Left ventricle myocardium inferior (tissue), 1 donor: ENCODE measurements at places on chromosomes 6 and 20.
A peak's percentile ranks its signal among the peaks of the same experiment; 100 is the strongest.

DNA sequence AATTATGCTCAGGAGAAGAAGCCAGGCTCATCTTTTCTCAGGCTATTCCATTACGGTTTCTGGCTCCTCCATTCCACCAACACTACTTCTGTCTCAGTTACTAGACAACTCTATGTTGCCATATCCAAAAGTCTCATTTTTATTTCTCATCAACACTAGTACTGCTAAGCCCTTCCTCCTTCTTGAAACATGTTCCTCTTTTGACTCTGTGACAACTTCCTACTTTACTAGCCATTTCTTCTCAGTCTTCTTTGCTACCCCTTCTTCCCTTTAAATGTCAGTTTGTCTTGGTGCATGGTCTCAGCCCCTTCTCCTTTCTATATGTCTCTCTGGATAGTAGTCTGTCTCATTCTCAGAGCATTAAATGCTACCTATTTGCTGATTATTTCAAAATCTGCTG, 7.1 kb upstream of the ADGRG6 start:
- DNase-seq, result no peak

- no peak for DNase-seq
Measured at GRCh38 chr6:100987556-100987955, 106.4 kb upstream of the ASCC3 start.

GRCh38 chr6:32174416-32174815, 1.5 kb downstream of the AGPAT1 start:
- no peak for DNase-seq

GRCh38 chr6:44851176-44851575, 463.7 kb downstream of the CDC5L start:
- no peak for DNase-seq

GRCh38 chr6:160227769-160228161, 30.9 kb downstream of the SLC22A2 start:
- no peak for DNase-seq

GRCh38 chr6:158512809-158513208, 47.1 kb upstream of the TMEM181 start:
- DNase-seq, result no peak

- DNase-seq, result no peak
Measured at GRCh38 chr6:135616655-135617054, 119.1 kb upstream of the AHI1 start.

DNA sequence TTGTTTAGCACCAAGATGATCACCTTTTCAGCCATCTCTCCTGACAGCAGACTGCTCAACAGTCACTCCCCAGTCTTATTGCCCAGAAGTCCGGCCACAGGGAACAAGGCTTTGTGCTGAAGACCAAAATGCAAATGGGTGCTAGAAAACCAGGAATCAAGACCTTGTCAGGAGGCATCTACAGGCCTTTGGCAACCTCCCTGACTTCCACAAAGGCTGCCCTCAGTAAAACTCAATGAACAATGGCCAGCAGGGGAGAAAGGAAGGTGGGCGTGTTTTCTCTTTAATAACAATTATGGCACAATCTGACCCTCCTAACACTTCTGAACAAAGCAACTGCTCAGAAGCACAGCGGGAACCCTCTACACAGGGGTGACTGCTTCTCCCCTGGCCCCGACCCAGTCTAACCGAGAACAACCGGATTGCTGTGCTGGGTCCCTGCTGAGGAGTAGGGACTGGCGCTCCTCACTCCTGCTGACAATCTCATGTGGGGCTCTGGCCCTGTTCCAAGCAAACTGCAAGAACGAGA, 41.6 kb downstream of the PLCG1 start:
- DNase-seq, result peak; percentile 54

DNA sequence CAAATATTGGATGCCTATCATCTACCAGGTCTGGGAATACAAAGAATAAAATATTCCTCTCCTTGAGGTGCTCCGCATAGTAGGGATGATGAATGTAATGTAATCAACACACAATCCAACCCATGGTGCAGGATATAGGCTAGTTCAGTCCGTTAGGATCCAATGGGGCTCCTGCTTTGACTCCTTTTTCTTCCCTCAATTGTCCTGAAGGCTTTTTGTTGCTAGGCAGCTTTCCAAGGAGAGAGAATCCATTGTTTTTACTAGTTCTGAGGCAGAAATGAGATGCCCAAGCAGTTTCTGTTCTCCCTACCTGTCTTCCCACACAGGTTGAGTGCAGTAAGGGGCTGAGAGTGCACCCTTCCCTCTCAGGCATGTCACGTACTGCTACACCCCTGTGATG, 12.1 kb downstream of the WRNIP1 start:
- DNase-seq, result no peak

DNA sequence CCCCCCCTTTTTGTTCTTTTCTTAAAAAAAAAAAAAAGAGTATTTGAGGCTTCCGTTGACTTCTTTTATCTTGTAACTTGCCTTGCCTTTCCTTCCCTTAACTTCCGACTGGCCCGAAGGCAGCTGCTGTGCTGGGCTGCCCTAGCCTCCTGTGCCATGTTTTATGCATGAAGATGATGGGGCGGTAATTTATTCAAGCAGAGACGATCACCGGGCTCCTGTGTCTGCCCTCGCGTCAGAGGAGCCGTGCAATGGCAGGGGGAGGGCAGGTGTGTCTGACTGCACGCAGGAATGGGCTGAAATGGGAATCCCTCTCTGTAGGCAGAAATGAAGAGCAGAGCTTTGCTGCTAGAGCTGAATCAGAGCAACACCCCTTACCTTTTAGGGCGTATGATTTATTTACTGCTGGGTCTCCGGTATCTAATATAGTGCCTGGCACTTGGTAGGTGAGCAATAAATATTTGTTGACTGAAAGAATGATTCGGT, 106.3 kb upstream of the RIPOR2 start:
- no peak for DNase-seq

GRCh38 chr20:59966428-59966827, 8.2 kb downstream of the CDH26 start:
- DNase-seq, result no peak

GRCh38 chr6:24429146-24429545, 26.4 kb downstream of the MRS2 start:
- no peak for DNase-seq

- no peak for DNase-seq
Measured at GRCh38 chr6:50600280-50600679, 113.0 kb upstream of the TFAP2D start.

DNA sequence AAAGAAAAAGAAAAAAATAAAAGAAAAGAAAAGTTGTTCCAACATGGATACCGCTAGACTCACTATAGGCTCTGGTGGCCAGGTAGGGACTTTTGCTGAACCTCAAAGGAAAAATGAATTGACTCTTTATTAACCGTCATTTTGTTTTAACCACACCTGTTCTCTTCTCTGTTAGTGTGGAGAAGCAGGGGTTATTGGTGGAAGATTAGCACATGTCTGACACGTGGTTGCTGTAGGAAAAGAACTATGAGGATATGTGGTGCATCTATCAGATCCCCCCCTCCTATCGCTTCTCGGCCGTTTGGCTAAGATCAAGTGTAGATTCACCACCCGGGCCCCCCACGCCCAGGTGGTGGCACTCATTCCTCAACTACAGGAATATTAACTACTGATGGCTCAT, 212.4 kb upstream of the ZNF184 start:
- no peak for DNase-seq

DNA sequence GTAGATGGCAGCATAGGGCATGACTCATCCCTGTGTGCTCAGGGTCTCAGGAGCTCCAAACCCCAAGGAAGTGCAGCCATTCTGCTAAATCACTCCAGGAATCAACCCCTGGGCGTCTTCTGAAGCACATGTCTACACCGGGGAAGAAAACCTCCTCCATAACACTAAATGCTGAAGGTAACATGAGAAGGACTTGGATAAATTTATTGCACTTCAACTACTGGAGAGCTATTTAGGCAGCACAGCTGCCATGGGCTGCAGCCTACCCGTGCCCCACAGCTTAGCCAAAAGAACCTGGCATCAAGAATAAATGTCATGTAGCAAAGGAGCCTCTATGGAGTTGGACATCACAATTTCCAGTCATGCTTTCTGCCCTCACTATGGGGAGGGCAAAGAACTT, 152.4 kb upstream of the PROKR2 start:
- no peak for DNase-seq

GRCh38 chr6:148746363-148747144, at the start of gene UST:
TSS of gene UST (plus strand) at chr6:148747030. CDS start at chr6:148747431, 401 bp downstream.
- peak; percentile 85 for DNase-seq

GRCh38 chr6:90406142-90406794, 109.6 kb upstream of the BACH2 start:
- no peak for DNase-seq

- no peak for DNase-seq
Measured at GRCh38 chr6:30748851-30749540, 4.6 kb upstream of the IER3 start.

GRCh38 chr6:98601716-98602115, 232.7 kb upstream of the POU3F2 start:
- DNase-seq, result no peak

GRCh38 chr6:113211170-113211569, 646.0 kb upstream of the MARCKS start:
- DNase-seq, result no peak

DNA sequence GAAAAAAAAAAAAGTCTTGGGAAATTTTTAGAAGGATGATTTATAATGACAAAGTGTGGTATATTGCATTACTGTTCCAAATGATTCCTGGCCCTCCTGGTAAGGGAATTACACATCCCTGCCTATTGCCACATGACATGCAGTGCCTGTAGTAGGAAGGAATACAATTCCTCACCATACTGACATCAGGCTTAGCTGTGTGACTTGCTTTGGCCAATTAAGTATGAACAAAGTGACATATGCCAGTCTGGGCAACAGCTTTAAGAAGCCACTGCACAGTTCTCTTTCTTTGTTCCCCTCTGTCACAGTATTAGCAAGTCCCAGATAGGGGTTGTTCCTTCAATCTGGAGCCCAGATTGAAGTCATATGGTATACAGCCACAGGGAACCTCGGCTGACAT, 100.5 kb downstream of the KIF13A start:
- DNase-seq, result no peak

GRCh38 chr20:41179961-41180360, 42.6 kb downstream of the PLCG1 start:
- DNase-seq, result no peak

- DNase-seq, result no peak
Measured at GRCh38 chr6:143575901-143576426, 64.4 kb upstream of the FUCA2 start.

- no peak for DNase-seq
Measured at GRCh38 chr20:9877932-9878495, 39.1 kb upstream of the PAK5 start.

GRCh38 chr20:20286061-20286460, 81.8 kb upstream of the INSM1 start:
- DNase-seq, result no peak
